ENCODE measurements at places on chromosomes 16 and 17. TPM values are rescaled to one million over a fixed set of nuclear protein-coding genes. Genes with fewer than 3 reads are reported as not detected.

GRCh38 chr17:50087246-50087911 lies 7.8 kb upstream of the PDK2 start:
- peak; percentile 66 for DNase-seq

SYT17 gene
- total RNA-seq: 0.14 TPM

MEIOB gene
- total RNA-seq: not detected

CORO6 gene
- total RNA-seq: 0.42 TPM

- no peak for DNase-seq
Measured at GRCh38 chr17:44077595-44077909, 7.0 kb downstream of the G6PC3 start.

ANKRD40 gene
- 46.4 TPM for total RNA-seq

TMC7 gene
- total RNA-seq: 1.2 TPM

DNA sequence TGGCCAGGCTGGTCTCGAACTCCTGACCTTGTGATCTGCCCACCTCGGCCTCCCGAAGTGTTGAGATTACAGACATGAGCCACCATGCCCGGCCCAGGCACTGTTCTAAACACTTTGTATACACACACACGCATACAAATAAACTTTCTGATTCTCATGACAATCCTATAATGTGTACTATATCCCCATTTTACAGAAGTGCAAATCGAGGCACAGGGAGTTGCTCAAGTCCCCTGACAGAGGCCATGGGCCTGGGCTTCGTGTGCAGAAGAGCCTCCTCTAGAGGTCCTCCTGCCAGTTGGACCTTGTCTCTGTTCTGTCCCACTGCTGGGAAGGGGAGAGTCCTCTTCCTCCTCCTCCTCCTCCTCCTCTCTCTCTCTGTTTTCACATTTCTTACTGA lies 9.9 kb upstream of the GPRC5B start:
- no peak for DNase-seq

DNA sequence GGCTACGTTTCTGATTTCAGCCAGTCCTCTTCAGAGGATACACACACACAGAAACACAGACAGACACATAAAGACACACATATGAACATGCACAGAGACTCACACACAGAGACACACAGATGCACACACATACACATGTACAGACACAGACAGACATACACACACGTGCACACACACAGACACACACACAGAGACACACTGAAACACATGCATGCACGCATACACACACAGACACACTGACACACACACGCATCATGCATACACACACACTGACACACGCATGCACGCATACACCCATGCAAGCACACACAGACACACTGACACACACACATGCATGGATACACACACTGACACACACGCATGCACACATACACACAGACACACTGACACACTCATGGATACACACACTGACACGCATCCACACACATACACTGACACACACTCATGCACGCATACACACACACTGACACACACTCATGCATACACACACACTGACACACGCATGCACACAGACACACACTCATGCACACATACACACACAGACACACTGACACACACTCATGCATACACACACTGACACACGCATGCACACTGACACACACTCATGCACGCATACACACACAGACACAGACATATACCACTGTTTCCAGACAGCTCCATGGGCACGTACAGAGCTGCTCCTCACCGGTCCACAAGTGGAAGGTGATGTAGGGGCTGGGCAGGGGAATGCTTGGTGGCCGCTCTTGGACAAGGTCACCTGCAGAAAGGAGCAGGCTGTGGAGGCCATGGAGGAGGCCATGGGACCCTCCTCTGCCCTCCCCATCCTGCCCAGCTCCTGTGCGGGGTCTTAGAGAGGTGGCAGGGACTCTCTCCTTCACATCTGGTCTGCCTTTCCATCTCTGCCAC lies 30.1 kb upstream of the MFSD6L start:
- DNase-seq: no peak

FBXL19 gene
- 7.4 TPM for total RNA-seq

DNA sequence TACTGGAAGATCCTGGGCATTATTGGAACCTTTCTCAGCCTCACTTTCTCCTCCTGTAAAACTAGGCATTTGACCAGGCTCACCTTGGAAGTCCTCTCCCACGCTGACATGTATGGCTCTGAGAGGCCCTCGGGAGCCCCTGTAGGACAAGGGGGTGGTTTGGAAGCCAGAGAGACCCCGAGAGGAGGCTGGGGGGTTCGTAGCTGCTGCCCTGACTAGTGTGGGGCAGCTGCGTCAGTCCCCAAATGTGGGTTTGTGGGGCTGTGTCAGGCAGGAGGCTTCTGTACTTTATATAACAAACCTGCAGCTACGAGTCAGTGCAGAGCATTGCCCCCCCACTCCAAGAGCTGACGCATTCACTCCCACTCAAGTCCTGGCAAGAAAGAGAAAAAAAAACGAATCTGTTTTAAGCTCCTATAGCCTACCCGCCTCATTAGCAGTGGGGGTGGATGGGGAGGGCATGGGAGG lies 1.8 kb downstream of the CX3CL1 start:
- no peak for DNase-seq

GRCh38 chr17:79929257-79930061 lies 90.2 kb upstream of the CBX4 start:
- DNase-seq: no peak

GRCh38 chr17:80720610-80721577 lies 176.3 kb downstream of the RPTOR start:
- no peak for DNase-seq

Data from HepG2 (cell line).